ENCODE measurements at places on chromosomes 2 and 18.

DNA sequence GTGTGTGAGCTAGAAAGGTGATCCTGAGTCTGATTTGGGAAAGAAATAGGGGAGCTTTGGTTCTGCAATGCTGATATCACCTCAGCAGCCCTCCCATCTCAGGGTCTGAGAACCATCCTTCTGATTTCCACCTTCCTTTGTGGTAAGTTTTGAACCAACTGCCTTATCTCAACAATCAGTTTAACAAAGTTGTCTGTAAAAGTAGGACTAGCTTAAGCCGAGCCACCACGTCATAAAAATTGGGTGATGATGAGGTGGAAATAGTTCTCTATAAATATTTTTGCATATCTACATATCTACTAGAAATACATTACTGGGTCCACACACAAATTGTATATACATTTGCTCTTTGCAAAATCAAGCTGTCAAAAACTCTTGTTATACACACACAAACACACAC lies 1.1 kb downstream of the SULT1C4 start:
- DNase-seq, result no peak

DNA sequence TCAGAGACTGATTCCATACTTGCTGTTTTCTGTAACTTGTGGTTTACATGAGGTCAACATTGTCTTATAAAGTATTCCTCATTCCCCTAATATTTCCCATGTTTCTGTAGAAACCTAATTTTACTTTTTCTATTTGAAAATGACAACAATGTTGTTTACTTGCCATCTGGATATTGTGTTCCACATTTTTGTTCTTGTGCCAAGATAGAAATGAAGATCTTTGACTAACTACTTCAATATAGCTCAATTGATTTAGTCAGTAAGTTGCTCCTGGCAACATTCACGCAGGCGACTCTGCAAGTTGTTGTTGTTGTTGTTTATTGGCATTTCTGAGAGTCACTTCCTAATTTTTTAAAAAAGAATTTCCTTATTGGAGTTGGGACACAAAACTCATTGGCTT lies 69.5 kb downstream of the CAVIN2 start:
- DNase-seq, result no peak

DNA sequence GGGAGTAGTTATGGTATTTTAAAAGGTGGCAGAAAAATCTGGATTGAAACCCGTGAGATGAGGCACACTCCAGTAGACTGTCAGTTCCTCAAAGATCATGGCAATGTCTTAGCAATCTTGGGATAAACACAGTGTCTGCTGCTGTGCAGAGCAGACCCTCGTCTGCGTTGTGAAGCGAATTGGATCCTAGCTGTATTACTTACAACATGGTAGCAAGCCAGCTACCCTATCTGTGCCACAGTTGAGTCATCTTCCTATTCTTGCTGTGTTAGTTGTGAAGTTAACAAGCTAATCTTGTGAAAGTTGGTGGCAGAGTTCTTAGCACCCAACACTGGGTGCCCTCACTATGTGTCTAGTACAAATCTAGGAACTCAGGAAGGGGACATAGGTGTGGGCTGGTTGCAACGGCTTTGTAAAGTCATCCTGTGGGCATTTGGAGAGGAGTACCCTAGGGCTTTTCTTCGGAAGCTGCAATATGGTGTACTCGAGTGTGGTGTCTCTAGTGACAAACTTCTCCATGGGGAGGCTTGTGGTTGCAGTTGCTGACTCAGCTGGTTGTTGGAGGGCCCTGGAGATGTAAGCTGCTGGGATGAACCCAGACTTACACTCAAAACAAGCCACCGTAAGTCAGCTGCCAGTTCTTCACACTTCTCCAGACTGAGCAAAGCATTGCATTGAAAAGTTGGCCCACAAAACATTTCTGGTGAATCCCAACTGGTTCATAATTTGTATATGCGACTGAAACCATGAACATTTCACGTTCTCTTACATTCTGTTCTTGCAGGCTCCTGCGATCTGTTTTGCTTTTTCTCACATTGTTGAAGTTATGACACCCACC lies 61.5 kb downstream of the ADCYAP1 start:
- DNase-seq, result no peak

- DNase-seq, result no peak
Measured at GRCh38 chr2:143088388-143088787, 40.8 kb upstream of the ARHGAP15 start.

DNA sequence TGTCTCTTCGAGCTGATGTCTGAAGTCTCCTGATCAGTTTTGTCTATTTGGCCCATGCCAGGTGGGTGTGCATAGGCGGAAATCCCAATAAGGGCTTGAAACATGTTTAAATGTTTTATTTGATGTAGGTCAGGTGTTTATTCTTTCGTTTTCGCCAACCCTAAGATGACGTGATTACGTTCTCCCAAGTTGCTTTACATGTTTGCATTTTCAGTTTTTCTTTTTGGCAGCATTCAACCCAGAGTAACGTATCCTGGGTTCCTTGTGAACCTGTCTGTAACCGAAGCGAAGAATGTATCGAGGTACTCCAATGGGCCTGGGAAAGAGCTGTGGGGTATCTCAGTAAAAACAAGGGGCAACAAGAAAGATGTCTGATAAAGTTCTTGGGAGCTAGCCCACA lies 3.1 kb downstream of the ALPK2 start:
- DNase-seq, result no peak

- peak; percentile 81 for DNase-seq
Measured at GRCh38 chr2:127649684-127650040, 3.7 kb downstream of the GPR17 start.

DNA sequence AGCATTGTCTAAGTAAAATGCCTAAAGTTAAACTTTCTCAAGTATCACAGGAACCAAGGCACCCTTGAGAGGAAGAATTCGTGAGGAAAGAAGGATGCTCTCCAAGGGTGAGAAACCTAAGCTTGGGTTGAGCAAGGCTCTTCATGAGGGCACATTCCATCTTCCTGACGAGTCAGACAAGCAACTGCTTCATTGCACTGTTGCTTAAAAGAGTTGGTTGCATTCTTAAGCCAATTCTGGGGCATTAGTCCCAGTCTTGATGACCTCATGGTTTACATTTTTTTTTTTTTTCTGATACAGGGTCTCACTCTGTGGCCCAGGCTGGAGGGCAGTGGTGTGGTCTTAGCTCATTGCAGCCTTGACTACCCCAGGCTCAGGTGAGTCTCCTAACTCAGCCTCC lies 237.5 kb downstream of the ACTR3 start:
- DNase-seq, result no peak

- DNase-seq, result no peak
Measured at GRCh38 chr18:77021075-77021474, 111.5 kb downstream of the MBP start.

GRCh38 chr2:79788952-79789651 lies 276.3 kb downstream of the CTNNA2 start:
- no peak for DNase-seq

- no peak for DNase-seq
Measured at GRCh38 chr2:122635686-122636085, 880.2 kb downstream of the TSN start.

GRCh38 chr18:51621113-51621863 lies 423.8 kb upstream of the MEX3C start:
- peak; percentile 43 for DNase-seq

DNA sequence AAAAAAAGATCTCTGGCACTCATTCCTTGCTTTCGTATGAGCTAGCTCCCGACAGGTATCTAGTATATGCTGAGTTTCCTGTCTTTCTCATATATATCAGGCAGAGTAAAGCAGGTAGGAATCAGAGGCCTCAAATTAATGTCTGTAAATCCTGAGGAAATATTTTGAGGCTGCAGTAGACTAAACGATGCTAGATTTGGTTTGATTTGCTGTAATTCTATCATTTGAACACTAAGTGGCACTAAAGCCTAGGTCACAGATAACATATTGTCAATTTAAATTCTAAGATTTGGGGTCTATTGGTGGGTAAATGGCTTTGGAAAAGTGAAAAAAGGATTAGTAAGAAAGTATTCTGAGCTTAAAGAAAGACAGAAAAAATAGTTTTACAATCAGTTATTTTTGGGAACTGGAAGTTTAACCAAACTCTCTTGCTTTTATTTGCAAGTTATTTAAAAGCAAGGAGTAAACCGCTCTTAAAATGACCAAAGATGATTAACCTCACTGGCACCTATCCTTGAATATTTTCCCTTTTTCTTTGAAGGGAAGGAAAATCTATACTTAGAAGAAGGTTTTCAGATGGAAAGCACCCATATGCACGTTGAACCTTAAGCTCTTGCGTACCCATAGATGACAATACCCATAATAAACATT lies 37.6 kb upstream of the SLC4A10 start:
- peak; percentile 24 for DNase-seq

- DNase-seq, result no peak
Measured at GRCh38 chr2:136422512-136422911, 304.6 kb upstream of the CXCR4 start.

DNA sequence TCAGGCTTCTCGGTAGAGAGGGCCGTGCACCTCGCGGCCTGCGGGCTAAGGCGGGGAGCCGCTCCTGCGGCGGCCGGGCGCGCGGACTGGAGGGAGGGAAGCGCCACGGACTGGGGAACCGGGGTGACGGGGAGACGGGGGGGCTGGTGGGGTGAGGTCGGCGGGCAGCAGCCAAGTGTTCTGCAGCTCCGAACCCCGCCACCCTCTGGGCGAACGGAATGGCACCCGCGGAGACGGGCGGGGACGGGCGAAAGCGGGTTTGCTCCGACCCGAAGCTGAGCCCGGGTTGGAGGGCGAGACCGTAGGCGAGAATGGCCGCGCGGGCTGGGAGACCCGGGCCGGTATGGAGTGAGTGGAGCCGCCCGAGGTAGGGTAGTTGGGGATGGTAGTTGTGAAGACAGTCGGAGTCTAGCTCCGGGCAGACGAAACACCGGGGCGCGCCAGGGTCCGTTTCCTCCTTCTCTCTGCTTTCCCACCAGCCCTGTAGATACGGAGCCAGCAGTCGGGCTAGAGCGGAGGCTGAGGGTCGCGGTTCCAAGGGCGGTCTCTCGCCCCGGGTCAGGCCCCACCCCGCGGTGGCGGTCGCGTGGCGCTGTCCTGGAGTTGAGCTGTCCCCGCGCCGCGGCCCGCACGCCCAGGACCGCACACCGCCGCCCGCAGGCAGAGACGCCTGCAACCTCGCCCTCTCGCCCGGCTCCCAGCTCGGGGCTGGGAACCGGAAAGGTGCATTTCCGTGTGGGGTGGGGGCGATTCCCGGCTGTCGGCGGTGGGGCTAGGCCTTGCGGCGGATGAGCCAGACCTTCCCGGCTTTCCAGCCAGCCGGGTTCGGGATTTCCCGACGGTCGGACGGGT lies 160.3 kb upstream of the SIX2 start:
- DNase-seq, result no peak

GRCh38 chr2:25042321-25043240 lies 705 bp downstream of the EFR3B start:
- no peak for DNase-seq

GRCh38 chr2:12675801-12676200 lies 40.9 kb upstream of the TRIB2 start:
- DNase-seq, result no peak

DNA sequence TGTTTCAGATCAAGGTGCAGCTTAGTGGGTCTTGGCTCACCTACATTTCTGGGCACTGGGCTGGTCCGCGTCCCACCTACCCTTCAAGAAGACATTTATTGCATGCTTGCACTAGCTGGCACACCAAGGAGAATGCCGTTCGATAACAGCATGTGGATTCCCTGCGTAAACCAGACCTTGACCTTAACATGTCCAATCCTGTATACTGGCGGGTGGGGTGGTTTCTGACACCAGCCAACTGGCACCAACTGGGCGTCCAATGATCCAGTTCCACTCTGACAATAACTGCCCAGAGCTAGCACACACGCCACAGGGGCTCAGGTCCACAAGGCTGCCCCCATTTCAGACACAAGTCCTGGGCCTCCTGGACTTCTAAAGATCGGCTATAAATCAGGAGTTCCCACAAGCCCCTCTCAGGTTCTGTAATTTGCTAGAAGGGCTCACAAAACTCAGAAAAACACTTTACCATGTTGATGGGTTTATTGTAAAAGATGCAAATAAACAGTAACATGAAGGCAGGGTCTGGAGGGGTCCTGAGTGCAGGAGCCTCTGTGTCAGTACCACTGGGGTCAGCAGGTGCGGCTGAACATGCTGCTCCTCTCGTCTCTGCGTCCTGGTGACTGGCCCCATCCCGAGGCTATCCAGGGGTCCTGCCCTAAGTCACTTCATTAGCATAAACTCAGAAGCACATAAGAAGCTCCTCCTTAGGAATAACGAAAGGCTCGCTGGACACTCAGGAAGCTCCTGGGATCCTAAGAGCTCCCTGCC lies 161.8 kb downstream of the HDAC4 start:
- DNase-seq, result no peak

DNA sequence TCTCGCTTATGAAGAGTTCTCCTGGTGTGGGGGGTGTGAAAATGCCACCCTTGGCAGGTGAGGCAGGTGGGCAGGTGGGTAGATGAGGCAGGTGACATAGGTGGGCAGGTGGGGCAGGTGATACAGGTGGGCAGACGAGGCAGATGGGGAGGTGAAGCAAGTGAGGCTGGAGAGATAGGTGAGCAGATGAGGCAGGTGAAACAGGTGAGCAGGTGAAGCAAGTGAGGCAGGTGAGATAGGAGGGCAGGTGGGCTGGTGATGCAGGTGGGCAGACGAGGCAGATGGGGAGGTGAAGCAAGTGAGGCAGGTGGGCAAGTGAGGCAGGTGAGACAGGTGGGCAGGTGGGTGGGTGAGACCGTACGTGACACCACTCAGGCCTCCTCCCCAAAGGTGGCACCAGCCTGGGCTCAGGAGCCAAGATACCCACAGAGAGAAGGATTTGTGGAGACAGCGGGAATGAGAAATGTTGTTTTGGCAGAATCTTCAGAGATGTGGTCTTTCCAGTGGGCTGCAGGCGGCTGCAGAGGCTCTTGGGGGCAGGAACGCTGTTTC lies 232.3 kb upstream of the MYT1L start:
- DNase-seq, result no peak
